Activated CD8-positive, alpha-beta T cell treated with anti-CD3 and anti-CD28 coated beads for 36 hours (primary cell): ENCODE measurements at places on chromosomes 4 and X. TPM values are rescaled to one million over a fixed set of nuclear protein-coding genes. Genes with fewer than 3 reads are reported as not detected.

GRCh38 chr4:6854098-6854744 is 55.4 kb upstream of the TBC1D14 start:
- H3K27ac ChIP-seq: no peak overlapping the region
- DNase-seq: no peak
- H3K4me3 ChIP-seq: no peak overlapping the region
- H3K36me3 ChIP-seq: peaks cover 47% of the 10 kb centered on the region

DNA sequence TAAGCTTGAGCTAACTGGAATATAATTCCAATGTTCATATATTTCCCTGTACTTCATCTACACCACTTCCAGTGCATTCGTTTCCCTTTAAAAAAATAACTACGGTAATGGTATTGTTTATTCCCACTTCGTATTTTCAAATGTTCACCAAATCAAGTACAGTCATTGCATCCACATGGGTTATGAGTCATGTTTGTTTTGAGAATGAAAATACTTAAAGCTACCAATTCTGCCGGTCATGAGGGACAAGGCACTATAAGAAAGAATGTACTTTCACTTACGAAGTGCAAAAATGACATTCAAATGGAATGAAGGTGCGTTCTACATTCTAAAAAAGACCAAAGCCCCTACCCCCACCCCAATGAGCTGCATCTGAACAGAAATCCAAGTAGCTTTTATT is 174.4 kb upstream of the FGF13 start:
- H3K27ac ChIP-seq: no peak overlapping the region
- H3K27me3 ChIP-seq: no peaks in the 10 kb centered on the region
- no peak for DNase-seq
- H3K4me3 ChIP-seq: no peak overlapping the region

DNA sequence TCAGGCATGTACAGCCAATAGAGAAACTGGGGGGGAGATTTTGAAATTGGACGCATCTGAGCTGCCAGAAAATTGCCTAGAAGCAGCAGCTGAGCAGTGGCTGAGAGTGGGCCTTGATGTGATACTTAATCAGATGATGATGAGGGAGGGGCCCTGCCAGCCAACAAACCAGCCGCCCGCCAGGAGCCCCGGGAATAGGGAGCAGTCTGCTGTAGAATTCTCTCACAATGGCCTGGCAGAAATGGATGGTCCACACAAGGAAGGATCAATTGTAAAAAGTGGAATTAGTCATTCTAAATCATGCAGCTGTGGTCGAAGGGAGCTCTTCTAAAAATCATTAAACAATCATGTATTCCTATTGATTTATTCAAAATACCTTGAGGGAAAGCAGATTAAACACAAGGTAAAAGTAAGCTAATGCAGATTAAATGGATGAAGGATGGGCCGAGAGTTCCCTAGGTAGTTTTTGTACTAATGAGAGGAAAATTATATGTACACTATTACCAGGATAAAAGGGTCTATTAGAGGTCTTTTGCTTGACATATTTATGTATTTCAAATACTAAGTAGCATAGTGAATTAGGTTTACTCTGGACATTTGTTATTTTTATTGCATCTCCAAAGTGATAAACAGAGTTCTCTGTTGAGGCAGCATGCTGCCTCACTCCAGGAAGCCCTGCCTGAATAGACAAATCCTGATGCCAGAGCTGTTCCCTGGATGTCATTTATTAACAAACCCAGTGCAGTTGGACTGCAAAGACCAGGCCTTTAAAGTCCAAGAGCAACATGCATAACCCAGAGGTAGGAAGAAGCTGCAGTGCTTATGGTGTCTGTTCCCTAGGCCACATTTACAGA is 91.3 kb downstream of the NKX6-1 start:
- H3K27me3 ChIP-seq: peaks cover 1% of the 10 kb centered on the region
- no peak overlapping the region for H3K4me3 ChIP-seq
- H3K4me1 ChIP-seq: no peaks in the 10 kb centered on the region
- H3K36me3 ChIP-seq: no peaks in the 10 kb centered on the region

- no peak overlapping the region for H3K27ac ChIP-seq
- no peak for DNase-seq
- no peaks in the 10 kb centered on the region for H3K36me3 ChIP-seq
- H3K4me1 ChIP-seq: no peaks in the 10 kb centered on the region
- no peak overlapping the region for H3K4me3 ChIP-seq
Observed at GRCh38 chr4:44984083-44984482, 257.7 kb upstream of the GNPDA2 start.

DNA sequence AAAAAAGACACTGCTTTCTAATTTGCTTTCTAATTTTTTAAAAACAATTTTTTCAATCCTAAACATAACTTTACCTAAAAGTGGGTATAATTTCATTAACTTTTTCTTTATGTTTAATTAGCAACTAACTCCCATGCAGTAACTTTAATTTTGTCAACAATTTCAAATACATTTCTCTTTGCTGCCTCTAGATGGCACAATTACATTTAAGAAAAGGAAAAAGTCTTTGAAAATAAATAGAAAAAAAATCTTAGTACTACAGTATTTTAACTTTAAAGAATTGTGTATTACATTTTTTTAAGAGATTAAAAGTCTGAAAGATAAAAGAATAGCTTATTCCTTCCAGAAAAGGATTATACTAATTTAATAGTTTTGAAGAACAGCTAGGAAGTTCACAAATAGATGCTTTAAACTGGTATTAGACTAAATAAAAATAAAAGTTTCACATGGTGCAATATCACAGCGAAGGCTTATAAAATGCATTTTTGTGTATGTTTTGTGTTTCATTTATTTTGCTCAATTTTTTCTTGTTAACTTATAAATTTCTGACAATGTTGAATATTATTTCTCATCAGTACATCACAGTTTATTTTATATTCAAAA is 105.1 kb downstream of the ADGRA3 start:
- H3K4me3 ChIP-seq: no peak overlapping the region
- no peaks in the 10 kb centered on the region for H3K27me3 ChIP-seq
- peaks cover 2% of the 10 kb centered on the region for H3K36me3 ChIP-seq
- no peaks in the 10 kb centered on the region for H3K4me1 ChIP-seq

ZNF718 gene
- total RNA-seq: 7.4 TPM

EGFL6 gene
- total RNA-seq: 2.1 TPM

TMPRSS11E gene
- total RNA-seq: 0.11 TPM

FAM184B gene
- total RNA-seq: not detected
